ENCODE measurements at places on chromosomes 3 and 15. TPM values are rescaled to one million over a fixed set of nuclear protein-coding genes. Genes with fewer than 3 reads are reported as not detected.

Gene VILL
- 1.2 TPM for total RNA-seq

Gene RPP25
- 5.9 TPM for total RNA-seq

Gene SCAMP5
- 6.2 TPM for total RNA-seq

Gene ZPLD1
- total RNA-seq: not detected

Gene PRSS50
- total RNA-seq: not detected
